ENCODE measurements at places on chromosomes 12 and 14.

DNA sequence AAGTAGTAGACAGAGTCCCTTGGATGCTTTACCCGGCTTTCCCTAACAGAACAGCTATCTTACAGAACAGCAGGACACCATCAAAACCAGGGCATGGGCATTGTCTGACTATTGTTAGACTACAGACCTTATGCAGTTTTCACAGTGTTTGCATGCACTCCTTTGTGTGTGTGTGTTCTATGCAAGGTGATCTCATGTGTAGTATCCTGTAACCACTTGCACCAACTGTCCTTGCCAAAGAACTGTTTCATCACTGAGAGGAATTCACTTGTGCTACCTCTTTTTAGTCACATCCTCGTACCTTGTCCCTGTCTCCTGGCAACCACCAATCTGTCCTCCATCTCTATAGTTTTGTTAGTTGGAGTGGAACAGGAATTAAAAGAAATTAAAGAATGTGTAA is 183.6 kb upstream of the PZP start:
- no peak for DNase-seq

DNA sequence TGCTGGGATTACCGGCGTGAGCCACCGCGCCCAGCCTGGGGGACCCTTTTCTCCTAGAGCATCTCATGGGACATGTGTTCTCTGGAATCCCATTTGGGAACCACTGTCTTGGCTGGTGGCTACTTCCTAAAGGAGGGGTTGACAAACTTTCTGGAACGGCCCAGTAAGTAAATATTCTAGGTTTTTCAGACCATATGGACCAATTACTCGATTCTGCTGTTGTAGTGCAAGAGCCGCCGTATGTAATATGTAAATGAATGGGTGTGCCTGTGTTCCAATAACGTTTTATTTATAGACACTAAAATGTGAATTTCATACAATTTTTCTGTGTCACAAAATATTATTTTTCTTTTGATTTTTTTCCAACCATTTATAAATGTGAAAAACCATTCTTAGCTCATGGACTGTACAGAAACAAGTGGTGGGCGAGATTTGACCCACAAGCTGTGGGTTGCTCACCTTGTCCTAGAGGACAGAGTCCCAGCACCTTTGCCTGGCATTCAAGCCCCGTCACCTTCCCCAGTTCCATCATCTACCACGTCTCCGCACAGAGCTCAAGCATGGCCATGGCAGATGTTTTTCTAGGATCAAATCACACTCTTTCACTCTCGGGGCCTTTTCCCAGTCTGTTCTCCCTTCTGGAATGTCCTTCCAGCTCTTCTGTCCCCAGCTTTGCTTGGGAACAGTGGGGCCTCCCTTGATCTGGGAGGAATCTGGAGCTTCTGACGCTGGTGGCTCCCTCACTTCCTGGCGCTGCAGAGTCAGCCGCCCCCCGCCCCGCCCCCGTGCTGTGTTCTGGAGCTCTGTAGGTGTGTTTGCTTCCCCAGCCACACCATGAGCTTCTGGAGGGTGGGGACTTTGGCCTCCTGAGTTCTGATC is 17.9 kb upstream of the RCOR1 start:
- no peak for DNase-seq

- DNase-seq = no peak
Measured at GRCh38 chr14:61037215-61037614, 56.2 kb downstream of the SLC38A6 start.

DNA sequence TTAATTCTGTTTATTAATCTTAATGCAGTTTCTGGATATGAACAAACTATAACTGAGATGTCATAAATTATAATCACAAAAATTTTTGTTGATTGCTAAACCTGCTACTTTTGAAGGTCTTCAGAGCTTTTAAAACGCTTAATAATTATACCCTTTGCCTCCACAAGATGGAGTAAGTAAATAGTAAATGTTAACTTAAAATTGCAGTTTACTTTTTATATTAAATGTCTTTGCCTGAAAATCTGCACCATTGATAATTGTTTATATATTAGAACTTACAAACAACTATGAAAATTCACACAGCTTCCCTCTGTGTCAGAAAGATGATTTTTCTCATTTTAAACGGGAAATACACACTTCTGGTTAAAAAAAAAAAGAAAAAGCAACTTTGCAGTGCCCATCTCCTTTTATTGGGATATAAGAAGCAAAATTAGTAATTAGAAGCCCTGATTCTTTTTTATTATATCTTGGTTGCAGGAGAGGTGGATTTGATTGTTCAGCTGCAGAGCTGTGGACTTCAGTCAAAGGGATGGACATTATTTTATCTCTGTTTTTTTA is 35.6 kb downstream of the SCFD1 start:
- DNase-seq = no peak

- no peak for DNase-seq
Measured at GRCh38 chr12:26871985-26872384, 39.0 kb upstream of the ITPR2 start.

GRCh38 chr12:118981285-118982211 is at the start of gene SRRM4:
TSS of gene SRRM4 (plus strand) at chr12:118981541. CDS start at chr12:118981883, 342 bp downstream.
- no peak for DNase-seq

DNA sequence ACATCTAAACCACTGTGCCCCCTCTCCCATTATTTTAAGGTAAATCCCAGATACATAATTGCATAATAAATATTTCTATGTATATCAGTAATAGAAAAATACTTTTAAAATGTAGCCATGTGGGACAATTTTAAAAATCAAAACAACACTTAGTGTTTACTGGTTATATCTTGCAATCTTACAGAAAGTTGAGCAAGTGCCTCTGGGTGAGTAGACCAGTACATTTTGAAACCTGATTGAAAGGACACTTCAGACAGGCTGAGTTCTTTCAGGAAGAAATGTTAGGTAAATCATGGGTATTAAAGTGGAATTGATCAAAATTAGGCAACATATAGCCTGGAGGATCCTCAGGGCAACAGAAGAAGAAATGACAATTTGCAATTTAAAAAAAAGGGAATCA is 7.2 kb downstream of the SLC38A4 start:
- DNase-seq = no peak

GRCh38 chr14:65877166-65877565 is 464.6 kb downstream of the FUT8 start:
- no peak for DNase-seq

All from esophagus squamous epithelium (tissue), 5 donors.